ENCODE measurements at places on chromosomes 7 and 10.

- DNase-seq, result no peak
These were observed 59.3 kb upstream of the ATRNL1 start for GRCh38 chr10:115033898-115034297.

GRCh38 chr10:114823077-114823463 lies 1.5 kb downstream of the FHIP2A start:
- DNase-seq, result no peak

GRCh38 chr7:83410989-83411591 lies 237.8 kb downstream of the SEMA3E start:
- DNase-seq, result peak; percentile 72

DNA sequence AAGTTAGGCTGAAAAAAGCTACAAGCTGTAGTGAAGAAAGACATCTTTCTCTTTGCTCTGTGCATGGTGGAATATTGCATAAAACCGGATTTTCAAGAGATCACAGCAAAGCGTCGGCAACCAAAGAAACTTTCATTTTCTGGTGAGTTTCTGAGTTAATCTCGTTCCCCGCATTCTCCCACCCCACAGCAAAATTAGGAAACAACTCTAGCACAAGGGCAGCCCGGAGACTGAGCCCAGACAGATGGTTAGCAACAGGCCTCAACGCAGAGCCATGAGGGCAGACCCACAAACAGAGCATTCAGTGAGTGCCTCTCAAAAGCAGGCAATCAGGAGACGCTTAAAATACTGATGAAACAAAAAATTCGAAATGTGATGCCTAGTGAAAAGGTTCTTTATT lies 396.1 kb upstream of the KLF6 start:
- DNase-seq, result no peak

GRCh38 chr7:52670608-52671225 lies 364.7 kb upstream of the POM121L12 start:
- DNase-seq, result no peak

GRCh38 chr10:32982293-32982709 lies 24.3 kb upstream of the ITGB1 start:
- no peak for DNase-seq

DNA sequence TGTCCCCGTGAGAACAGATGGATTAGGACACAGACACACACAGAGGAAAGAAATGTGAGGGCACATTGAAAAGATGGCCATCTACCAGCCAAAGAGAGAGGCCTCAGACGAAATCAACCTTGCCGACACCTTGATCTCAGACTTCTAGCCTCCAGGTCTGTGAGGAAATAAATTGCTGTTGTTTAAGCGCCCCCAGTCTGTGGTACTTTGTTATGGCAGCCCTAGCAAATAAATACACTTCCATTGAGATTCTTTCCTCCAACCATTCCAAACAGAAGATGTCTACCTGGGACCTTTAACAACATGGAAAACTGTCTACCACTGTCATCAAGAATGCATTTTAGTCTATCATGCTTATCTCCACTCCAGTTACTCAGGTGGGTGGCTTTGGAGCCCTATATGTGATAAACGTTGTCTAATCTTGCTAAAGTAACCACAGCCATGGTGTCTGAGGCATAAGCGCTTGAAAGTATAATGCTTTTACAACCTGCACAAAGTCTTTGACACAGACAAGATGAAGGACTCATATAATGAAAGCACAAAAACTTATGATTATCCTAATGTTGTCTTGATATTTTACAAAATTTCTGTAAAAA lies 244.3 kb downstream of the MTERF1 start:
- DNase-seq, result peak; percentile 19

- no peak for DNase-seq
These were observed 9.6 kb downstream of the CTTNBP2 start for GRCh38 chr7:117863618-117864017.

GRCh38 chr7:15751191-15751701 lies 64.8 kb upstream of the MEOX2 start:
- DNase-seq, result no peak

DNA sequence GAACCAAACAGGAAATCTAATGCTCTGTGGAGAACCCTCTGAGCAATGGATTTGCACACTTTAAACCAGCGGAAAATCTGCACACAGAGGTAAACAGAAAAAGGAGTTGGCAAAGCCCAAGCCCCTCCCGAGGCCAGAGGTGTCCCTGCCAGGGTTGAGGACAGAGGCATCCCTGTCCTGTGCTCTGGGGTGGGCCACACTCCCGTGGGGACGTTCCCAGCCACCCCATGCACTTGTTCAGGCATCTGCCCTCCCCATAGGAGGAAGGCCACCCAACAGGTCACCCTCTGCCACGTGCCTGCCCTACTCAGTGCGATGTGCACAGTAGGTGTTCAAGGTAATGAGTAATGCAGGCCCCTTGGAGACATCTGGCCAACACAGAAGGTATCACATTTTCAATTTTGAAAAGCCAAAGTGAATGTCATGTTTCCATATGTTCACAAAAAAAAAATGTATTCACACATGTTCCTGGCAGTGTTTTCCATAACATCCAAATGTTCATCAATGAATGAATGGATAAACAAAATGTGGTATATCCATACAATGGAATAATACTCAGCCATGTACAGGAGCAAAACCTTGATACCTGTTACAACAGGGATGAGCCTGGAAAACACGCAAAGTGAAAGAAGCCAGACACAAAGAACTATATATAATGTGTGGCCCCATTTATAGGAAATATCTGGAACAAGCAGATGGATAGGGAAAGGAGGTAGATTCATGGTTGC lies 108.1 kb downstream of the EBF3 start:
- DNase-seq, result no peak

DNA sequence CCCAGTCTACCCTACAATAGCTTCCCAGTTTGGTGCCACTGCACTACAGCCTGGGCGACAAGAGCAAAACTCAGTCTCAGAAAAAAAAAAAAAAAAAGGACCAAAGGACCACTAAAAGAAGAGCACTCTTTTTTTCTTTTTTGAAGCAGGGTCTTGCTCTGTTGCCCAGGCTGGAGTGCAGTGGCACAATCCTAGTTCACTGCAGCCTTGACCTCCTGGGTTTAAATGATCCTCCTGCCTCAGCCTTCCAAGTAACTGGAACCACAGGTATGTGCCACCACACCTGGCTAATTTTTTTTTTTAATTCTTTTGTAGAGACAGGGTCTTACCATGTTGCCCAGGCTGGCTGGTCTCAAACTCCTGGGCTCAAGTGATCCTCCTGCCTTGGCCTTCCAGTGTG lies 14.0 kb downstream of the PLAU start:
- DNase-seq, result no peak

DNA sequence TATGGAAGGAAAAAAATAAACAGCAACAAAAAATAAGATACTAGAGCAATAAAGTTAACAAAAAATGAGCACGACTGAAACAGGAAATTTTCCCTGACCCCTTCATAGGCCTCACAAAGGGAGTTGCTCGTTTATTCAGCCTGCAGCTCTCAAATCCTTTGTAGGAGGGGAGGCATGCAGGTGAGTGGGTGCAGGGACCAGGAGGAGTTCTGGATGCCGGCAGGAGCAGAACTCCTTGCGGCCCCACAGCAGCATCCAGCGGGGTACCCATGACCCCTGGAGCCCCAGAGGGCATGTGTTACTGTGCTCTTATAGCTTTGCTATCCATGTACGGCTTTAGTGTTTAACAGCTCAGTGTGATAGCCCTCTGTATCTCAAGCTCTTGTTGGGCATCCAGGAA lies 5.8 kb downstream of the TAS2R39 start:
- DNase-seq, result no peak

DNA sequence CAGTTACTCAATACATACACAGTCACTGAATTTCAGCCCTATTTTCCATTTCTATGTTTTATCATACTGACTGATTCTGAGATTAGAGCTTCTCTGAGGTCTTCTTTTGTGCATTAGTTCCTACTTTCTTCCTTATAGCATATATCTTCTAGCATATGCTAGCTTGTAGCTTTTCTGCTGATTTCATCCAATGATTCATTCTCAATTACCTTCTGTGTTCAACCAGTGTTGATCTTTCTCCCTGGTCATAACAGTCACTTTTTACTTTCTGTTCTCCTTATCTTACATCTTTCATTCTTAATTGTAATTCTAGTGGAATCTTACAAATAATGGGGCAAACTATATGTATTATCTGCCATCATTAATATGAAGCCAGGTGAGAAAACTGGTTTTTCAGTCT lies 159.5 kb upstream of the HGF start:
- no peak for DNase-seq

DNA sequence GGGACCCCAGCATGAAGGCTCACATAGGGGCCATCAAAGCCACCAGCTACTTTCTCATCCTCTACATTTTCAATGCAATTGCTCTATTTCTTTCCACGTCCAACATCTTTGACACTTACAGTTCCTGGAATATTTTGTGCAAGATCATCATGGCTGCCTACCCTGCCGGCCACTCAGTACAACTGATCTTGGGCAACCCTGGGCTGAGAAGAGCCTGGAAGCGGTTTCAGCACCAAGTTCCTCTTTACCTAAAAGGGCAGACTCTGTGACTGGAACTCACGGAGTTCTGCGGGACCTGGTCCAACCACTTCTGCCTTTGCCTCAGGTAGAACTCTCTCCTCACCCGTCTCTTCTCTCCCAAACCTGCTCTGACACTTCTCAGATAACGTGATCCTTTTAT lies 945 bp downstream of the TAS2R40 start:
- no peak for DNase-seq

GRCh38 chr7:155791214-155791737 lies 21.0 kb downstream of the SHH start:
- DNase-seq, result no peak

- no peak for DNase-seq
These were observed 17.0 kb downstream of the ITIH5 start for GRCh38 chr10:7649673-7650300.

- peak; percentile 91 for DNase-seq
These were observed 75.5 kb downstream of the MACC1 start for GRCh38 chr7:20141666-20142065.

GRCh38 chr10:97059006-97059871 lies 126.5 kb downstream of the SLIT1 start:
- no peak for DNase-seq

GRCh38 chr7:131355917-131356777 lies 28.5 kb downstream of the MKLN1 start:
- no peak for DNase-seq

GRCh38 chr10:129546106-129546505 lies 79.1 kb downstream of the MGMT start:
- no peak for DNase-seq

- no peak for DNase-seq
These were observed 1079.6 kb upstream of the C7orf33 start for GRCh38 chr7:147510923-147511322.

DNA sequence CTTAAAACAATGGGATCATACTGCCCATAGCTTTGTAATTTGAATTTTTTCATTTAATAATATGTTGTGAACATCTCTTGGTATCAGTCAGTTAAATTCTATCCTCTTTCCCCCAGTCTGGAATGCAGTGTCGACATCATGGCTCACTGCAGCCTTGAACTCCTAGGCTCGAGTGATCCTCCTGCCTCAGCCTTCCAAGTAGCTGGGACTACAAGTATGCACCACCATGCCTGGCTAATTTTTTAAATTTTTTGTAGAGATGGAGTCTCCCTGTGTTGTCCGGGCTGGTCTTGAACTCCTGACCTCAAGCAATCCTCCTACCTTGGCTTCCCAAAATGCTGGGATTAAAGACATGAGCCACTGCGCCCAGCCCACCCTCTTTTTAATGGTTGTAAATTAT lies 34.6 kb downstream of the MPLKIP start:
- DNase-seq, result no peak

DNA sequence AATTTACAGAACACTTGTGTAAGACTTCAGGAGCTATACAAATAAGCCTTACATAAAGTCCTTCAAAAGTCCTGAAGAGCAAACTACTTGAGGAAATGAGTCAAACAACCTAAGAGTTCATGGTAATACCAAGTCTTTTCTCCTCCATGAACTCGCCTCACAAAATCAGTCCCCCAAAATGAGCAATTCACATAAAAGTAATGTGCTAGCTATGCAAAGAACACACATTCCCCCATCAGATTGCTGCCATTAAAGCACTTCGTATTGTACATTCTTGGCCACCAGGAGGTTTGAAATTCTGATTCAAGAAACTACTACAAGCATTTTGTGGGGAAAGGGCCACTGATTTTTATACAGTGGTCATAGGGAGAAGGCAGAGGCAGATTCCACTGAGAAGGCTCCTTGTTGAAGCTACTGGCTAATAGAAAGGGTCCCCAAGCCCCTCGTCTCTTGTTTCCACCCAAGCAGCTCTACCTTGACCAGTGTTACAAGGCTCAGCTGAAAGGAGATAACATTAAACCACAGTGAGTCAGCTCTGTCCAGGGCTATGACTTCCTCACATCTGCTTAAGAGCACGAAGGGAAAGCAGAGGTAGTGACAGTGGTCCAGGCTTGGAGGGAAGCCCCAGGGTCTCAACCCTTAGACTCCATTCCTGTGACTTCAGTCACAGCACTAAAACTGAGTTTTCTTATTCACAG lies 115.2 kb upstream of the CDK1 start:
- peak; percentile 33 for DNase-seq

GRCh38 chr10:104307576-104308438 lies 30.5 kb downstream of the ITPRIP start:
- DNase-seq, result no peak

All from NCI-H1417 (cell line).